Calu3 (cell line): ENCODE measurements at places on chromosomes 7 and 10. TPM values are rescaled to one million over a fixed set of nuclear protein-coding genes. Genes with fewer than 3 reads are reported as not detected.

DNA sequence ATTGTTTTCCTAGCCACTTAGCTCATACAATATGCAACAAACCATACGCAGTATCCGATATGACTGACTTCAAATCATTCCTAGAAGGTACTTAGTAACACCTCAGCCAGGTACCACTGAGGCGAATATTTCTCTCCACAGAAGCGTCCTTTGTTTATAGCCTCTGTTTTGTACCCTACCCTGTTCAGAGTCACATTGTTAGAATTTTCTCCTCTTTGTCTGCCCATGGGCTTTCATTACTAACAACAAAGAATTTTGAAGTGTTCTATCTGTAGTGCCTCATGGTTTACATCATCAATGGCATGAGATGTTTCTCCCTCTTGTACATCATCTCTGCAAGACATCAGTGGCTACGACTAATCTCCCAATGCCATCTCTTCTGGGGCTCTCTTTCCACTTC is 212.4 kb upstream of the GLI3 start:
- no peaks in the 10 kb centered on the region for H3K27me3 ChIP-seq
- H3K4me3 ChIP-seq: no peak overlapping the region
- no peaks in the 10 kb centered on the region for H3K4me1 ChIP-seq
- no peaks in the 10 kb centered on the region for H3K36me3 ChIP-seq
- H3K27ac ChIP-seq: no peak overlapping the region
- no peak for DNase-seq

Gene CDC123
- total RNA-seq: 84.8 and 96.3 TPM in 2 replicates

Gene MYOZ1
- not detected in 2 replicates for total RNA-seq

Gene MAGI2
- total RNA-seq: 0.52 and 0.64 TPM in 2 replicates

Gene SLIT1
- not detected in 2 replicates for total RNA-seq

Gene SPDYE5
- not detected in 2 replicates for total RNA-seq

DNA sequence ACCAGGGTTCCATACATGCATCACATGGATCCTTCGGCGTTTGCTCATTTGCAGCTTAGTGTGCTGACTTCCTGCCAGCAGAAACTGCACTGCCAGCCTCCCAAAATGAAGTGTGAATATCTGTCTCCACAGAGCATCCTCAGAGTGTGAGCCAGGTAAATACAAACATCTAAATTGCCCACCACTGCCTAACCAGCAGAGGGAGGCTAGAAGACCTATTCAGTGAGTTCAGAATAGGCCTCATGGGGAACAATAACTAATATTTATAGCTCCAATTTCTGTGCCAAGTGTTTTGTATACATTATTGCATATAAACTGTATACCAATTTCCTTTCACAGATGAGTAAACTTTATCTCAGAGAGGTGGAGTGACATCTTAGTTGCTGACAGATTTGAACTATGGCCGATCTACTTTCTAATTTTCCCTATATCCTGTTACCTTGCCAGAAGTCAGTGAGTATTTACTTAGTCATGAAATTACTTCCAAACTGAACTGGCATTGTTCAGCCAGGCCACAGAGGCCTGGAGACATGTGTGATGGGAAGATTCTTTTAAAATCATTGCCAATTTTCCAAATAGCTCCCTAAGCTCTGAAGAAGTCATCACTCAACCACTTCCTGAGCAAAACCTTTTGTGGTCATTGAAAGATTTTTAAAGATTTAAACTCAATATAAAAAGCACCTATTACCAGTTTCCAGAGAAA is 926.5 kb upstream of the GHITM start:
- no peaks in the 10 kb centered on the region for H3K36me3 ChIP-seq
- no peak overlapping the region for H3K4me3 ChIP-seq
- H3K4me1 ChIP-seq: no peaks in the 10 kb centered on the region
- H3K27ac ChIP-seq: no peak overlapping the region

GRCh38 chr10:130440494-130440893 is 304.3 kb downstream of the GLRX3 start:
- H3K27me3 ChIP-seq: no peaks in the 10 kb centered on the region
- H3K36me3 ChIP-seq: no peaks in the 10 kb centered on the region
- DNase-seq: no peak
- H3K4me1 ChIP-seq: no peaks in the 10 kb centered on the region
- H3K4me3 ChIP-seq: no peak overlapping the region

- peaks cover 24% of the 10 kb centered on the region for H3K4me1 ChIP-seq
- no peaks in the 10 kb centered on the region for H3K36me3 ChIP-seq
- DNase-seq: peak; percentile 36
- H3K27me3 ChIP-seq: no peaks in the 10 kb centered on the region
- H3K4me3 ChIP-seq: no peak overlapping the region
Observed at GRCh38 chr7:106126170-106126938, 14.2 kb upstream of the SYPL1 start.
